ACHN (cell line): ENCODE measurements at places on chromosomes 1 and 21.
A peak's percentile ranks its signal among the peaks of the same experiment; 100 is the strongest.

DNA sequence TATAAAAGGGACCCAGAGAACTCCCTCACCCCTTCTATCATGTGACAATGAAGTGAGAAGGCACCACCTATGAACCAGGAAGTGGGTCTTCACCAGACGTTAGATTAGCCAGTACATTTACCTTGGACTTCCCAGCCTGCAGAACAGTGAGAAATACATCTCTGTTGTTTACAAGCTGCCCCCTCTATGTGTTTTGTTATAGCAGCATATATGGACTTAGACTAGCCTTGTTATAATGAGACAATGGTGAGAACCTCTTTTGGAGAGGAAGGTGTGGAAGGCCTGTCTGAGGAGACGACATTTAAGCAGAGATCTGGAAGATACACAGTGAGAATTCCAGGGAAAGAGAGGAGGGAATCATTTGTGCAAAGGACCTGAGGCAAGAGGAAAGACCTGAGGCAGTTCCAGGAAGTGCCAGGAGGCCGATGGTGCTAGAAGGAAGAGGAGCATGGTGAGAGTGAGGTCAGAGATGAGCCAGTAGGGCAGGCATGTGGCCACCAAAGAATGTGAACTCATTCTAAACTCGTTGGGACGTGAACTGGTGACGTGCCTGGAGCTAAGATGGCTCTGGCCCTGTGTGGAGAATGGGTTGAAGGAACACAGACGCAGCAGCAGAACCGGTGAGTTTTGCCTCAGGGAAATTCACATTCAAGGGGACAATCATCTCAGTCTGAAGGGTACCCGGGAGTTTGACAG, 98.9 kb upstream of the IRF2BP2 start:
- DNase-seq: no peak

GRCh38 chr1:32464716-32465577, at the start of gene ZBTB8B:
Gene ZBTB8B (plus strand): TSS chr1:32465072. CDS start chr1:32470625, 5,553 bp downstream.
- peak; percentile 25 for DNase-seq

- no peak for DNase-seq
These were observed 285.2 kb downstream of the PCP4 start for GRCh38 chr21:40152476-40152875.

- no peak for DNase-seq
These were observed 159.8 kb downstream of the GRIK3 start for GRCh38 chr1:36874271-36875060.

DNA sequence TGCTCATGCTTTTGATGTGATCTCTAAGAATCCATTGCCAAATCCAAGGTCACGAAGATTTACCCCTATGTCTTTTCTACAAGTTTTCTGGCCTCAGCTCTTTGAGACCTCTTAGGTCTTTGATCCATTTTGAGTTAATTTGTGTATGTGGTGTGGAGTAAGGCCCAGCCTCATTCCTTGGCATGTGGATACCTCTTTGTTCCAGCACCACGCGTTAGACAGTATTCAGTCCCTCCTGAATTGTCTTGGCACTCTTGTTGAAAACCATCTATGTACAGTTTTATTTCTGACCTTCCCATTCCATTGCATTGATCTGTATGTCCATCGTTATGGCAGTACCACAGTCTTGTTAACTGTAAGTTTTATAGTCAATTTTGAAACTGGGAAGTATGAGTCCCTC, 8.0 kb upstream of the FTCD start:
- no peak for DNase-seq

- DNase-seq: no peak
These were observed 10.0 kb downstream of the RNF220 start for GRCh38 chr1:44415013-44415412.

DNA sequence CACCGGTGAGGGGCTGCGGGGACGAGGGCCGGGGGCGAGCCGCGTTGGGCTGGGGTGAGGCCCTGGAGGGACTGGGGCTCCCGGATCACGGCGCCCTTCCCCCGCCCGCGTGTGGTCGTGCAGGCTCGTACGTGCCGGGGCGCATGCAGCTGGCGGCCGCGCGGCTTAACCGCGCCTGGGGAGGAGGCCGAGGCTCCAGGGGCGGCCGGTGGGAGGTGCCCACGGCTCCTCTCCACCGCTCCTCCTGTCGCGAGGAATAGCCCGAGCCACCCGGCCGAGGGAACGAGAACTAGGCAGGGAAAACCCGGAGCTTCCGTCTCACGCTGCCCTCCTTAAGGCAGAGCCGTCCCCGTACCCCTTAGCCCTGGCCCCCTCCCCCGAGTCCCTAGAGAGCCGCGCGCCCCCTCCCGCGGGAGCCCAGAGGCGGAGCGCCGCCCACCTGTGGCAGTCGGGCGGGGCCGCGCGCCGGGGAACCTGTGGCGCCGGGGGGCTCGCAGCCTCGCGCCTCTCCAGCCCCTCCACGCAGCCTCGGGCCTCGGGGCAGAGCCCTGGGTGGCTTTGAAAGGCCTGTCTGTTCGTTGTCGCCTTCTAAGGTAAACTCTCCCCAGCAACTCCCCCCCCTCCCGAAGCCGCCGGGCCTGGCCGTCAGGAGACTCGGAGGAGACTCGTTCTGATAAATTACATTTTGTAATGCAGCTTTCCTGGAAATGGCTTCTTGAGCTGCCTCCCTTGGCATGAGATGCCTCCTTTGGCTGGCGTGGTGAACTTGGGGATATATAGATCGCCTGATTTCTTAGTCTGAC, 746 bp downstream of the AK4 start:
- DNase-seq: peak; percentile 58

DNA sequence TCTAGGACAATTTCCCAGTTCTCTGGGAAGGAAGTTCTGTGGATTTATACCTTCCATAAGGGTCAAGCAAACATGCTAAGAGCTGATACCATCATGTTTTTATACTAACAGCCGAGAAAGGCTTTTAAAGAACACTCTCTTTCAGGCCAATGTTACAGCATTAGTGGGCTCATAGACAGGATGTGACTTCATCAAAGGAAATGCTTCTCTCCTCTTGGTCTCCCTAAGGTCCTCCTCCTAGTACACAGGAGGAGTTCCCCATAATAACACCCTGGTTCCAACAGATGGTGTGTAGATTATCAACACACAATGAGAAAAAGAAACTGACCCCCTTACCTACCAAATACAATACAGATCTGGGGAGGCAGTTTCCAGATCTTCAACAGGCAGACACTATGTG, 26.7 kb upstream of the GLIS1 start:
- DNase-seq: peak; percentile 14

DNA sequence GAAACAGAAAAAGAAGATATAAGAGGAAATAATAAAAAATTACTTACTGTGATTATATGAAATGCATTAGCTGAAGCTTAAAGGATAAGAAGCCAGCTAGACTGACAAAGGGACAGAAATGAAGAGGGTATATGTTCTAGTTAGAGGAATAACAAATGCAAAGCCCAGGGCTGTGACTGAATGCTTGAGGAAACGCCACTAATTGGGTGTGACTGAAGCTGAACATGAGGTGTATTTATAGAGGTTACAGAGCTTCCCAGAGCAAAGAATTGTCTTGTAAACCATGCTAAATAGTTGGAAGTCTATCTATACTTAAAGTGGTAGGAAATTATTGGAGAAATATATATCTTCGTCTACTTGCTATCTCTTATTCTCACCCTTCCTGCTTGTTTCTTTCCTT, 77.7 kb upstream of the PLPPR5 start:
- no peak for DNase-seq

- DNase-seq: no peak
These were observed 126.7 kb downstream of the GDAP2 start for GRCh38 chr1:117802531-117803257.

DNA sequence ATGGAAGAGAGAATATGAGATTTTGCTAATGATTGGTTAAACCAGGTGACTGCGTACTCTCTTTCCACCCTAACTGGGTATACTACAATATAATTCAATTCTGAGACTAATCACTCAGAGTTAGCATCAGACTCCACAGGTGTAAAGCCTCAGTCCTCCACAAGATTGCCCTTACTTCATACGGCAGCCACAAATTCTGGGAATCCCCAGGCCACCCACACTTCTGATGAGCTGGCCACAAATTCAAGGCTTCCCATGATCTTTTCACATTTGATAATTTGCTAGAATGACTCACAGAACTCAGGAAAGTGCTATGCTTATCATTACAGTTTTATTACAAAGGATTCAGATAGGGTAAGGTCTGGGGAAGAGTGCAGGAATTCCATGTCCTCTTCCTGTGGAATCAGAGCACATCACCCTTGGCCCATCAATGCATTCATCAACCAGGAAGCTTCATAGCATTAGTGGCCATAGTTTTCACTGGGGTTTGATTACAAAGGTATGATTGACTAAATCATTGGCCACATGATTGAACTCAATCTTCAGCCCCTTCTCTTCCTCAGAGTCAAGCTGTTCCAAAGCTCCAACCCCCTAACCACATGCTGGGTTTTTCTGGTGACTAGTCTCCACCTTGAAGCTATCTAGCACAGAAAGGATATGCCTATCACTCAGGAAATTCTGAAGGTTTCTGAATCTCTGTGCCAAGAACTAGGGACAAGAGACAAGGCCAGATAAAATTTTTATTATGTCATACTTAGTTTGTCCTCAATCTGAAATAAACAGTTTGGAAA, 131.7 kb downstream of the HHIPL2 start:
- DNase-seq: no peak

DNA sequence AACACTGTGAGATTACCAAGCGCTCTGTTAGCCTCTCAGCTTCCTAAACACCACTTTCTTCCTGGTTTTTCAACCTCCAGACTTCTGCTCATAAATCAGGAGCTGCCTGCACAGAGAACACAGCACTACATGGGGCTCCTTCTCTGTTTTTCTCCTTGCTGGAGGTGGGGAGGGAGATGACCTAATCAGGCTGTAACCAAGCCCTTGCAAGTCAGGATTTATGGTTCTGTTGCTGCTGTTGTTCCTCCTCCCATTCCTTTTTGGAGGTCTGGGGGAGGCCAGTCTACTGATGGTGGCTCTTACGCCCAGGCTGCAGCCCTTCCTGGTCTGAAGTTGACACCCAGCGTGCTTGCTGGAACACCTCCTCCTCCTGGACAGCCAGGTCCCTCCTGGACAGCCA, 80.9 kb upstream of the AJAP1 start:
- no peak for DNase-seq

DNA sequence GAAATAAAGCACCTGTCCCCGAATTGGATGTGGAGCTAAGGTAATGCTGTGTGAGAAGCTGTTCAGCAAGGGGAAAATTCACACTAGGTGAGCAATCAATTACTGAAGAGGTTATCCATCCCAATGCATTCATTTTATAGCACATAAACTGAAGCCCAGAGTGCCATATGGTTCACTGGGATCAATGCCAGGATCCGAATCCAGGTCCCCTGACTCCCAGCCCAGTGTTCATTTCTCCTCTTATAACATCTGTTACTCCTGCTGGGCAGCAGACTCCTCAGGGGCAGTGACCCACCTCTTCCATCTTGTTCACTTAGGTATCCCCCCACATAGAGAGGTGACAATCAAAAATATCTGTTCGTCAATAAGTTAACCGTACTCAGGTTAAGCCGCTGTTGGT, 13.2 kb upstream of the SEC16B start:
- no peak for DNase-seq

DNA sequence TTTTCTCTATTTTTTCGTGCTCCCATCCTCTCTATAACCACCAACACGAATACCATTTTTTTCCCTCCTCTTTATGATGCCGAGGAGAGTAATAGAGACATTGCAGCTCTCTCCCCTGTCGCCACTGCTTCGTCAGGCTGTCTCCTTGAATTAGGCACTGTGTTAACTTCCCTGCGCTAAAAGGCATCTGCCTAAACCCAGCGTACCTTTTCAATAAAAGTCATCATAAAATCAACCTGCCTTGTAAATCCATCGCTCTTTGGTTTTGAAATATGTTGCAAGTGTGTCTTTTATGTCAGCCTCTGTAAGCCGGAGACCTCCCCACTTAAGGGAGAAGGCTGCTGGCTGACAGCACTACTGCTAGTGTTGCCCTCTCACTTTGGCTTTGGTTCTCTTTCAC, 8.7 kb downstream of the RNF220 start:
- DNase-seq: no peak

GRCh38 chr1:106072909-106073600, 983.4 kb upstream of the PRMT6 start:
- no peak for DNase-seq

- DNase-seq: no peak
These were observed 441.6 kb downstream of the PLPP3 start for GRCh38 chr1:56137521-56138505.

GRCh38 chr1:55894521-55894920, 679.4 kb upstream of the USP24 start:
- no peak for DNase-seq

GRCh38 chr1:61412601-61413000, 312.3 kb downstream of the TM2D1 start:
- DNase-seq: no peak

DNA sequence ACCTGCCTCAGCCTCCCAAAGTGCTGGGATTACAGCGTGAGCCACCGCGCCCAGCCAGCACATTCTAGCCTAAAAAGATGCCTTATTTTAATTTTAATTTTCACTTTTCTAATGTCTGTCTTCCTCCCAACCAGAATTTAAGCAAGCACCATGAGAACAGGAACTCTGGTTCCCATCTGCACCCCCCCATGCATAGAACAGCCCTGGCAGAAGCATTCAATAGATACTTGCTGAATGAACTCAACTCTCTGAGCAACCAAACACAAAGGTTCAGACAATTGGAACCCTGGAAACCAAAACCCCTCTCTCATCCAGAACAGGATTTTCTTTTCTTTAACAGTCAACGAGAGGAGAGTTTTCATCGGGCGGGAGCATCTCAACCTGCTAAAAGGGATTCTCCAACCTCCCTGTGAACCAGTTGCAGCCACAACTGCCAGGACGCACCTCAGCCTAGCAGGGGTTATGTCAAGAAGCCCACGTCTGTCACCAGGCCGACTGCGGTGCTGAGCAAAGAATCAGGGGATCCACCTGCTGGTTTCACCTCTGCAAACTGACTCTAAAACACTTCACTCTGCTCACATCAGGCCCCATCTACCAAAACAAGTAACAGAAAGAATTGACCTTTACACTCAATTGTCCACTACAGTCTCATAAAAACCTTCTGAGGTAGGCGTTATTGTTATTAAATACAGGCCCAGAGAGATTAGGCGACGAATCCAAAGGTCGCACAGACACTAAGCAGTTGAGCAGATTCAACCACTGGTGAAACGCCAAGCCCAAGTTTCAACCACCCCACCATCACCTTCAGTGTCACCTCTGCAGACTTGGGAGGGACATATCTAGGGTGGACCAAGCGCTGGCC, 1.7 kb downstream of the KIAA2013 start:
- no peak for DNase-seq

DNA sequence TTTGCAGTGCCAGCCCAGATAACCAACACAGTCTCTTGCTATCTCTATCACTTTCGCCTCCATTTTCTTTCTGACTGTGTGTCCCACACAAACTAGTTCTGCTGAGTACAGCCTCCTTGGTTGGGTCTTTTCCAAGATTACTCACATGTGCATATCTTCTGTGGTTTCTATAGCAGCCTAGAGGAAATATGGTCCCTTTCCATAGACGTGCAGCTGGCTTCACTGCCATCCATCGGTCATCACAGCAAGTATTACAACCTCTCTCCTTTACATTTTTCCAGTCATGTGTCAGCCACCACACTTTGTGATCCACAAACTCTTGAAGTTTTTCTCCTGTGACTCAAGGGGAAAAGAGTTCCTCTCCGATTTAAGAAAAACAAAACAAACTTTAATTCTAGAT, 893.4 kb upstream of the ADGRL4 start:
- DNase-seq: peak; percentile 2
